Neuronal stem cell (in vitro differentiated cells): ENCODE measurements at places on chromosomes 7 and 10.

- no peaks in the 10 kb centered on the region for H3K27me3 ChIP-seq
- H3K4me3 ChIP-seq: no peak overlapping the region
- H3K27ac ChIP-seq: no peak overlapping the region
These were observed 165.7 kb downstream of the NPSR1 start for GRCh38 chr7:34823650-34824258.

DNA sequence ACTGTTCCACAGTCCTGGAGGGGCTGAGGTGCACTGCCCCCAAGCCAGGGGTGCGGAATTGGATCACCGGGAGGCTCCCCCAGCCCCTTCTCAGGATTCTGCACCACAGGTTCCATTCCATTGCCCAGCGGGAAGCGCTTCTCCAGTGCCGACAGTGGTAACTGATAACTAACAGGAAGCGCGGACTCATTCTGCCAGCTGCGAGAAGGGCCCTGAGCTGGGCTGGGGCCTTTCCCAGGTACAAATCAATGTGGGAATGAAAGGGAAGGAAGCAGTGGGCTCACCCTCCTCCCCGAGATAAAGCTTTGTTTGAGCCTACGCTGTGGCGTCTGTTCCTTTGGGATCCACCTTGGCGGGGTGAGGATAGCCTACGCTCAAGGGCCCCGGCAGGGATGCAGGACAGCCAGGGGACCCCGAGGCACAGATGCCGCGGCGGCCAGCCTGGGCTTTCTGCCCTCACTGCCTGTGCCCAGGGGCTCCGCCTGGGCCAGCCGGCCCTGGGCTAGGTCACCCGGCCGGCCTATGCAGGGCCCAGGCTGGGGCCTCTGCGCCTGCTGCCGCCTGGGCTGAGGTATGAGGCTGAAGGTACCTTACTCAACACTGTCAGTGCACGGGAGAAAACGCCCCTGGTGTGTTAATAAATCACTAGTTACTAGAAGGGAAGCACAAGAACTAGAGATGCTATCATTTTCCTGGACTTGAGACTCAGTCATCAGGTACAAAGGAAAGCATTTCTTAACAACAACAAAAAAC is 39.4 kb downstream of the EN2 start:
- no peaks in the 10 kb centered on the region for H3K27me3 ChIP-seq
- no peak overlapping the region for H3K27ac ChIP-seq
- H3K36me3 ChIP-seq: peaks cover 80% of the 10 kb centered on the region
- no peak for DNase-seq

- H3K4me1 ChIP-seq: no peaks in the 10 kb centered on the region
- no peak overlapping the region for H3K27ac ChIP-seq
- H3K36me3 ChIP-seq: no peaks in the 10 kb centered on the region
These were observed 1.7 kb downstream of the TES start for GRCh38 chr7:116211913-116212596.

GRCh38 chr10:133009218-133009950 is 67.0 kb upstream of the CFAP46 start:
- H3K27ac ChIP-seq: no peak overlapping the region
- H3K4me3 ChIP-seq: no peak overlapping the region
- H3K36me3 ChIP-seq: no peaks in the 10 kb centered on the region
- no peak for DNase-seq

GRCh38 chr10:118423800-118424442 is 81.8 kb upstream of the FAM204A start:
- H3K27me3 ChIP-seq: no peaks in the 10 kb centered on the region
- no peak overlapping the region for H3K4me3 ChIP-seq
- H3K4me1 ChIP-seq: no peaks in the 10 kb centered on the region
- peak; percentile 84 for DNase-seq
- H3K27ac ChIP-seq: no peak overlapping the region

- no peaks in the 10 kb centered on the region for H3K27me3 ChIP-seq
- DNase-seq: no peak
- H3K36me3 ChIP-seq: no peaks in the 10 kb centered on the region
These were observed 170.5 kb downstream of the SEPTIN7 start for GRCh38 chr7:35971133-35971891.

DNA sequence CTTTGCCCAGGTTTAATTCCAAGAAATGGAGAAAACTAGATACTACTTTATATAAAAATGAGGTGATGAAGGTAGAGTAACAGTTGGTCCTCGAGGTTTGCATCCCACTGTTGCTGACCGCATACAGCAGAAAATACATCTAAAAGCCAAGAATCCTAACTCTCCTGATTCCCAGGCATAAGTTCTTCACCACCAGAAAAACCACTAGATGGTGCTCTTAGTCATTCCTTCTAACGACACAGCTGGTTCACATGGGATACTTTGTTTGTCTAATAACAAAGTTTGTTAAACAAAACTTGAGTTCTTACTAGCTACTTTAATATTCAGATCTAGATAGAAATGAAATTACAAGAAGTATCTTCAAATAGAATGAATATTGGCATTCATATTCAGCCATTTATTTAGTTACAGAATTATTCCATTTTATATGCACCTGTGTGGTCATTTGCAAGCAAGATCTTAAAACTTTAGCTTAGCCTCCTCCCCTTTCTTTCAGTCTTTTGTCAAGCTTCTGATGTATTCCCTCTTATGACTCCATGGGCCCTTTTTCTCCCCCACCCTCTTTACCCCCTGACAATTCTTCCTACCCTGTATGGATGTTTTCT is 54.1 kb upstream of the CYP26C1 start:
- no peak overlapping the region for H3K4me3 ChIP-seq
- H3K4me1 ChIP-seq: no peaks in the 10 kb centered on the region

DNA sequence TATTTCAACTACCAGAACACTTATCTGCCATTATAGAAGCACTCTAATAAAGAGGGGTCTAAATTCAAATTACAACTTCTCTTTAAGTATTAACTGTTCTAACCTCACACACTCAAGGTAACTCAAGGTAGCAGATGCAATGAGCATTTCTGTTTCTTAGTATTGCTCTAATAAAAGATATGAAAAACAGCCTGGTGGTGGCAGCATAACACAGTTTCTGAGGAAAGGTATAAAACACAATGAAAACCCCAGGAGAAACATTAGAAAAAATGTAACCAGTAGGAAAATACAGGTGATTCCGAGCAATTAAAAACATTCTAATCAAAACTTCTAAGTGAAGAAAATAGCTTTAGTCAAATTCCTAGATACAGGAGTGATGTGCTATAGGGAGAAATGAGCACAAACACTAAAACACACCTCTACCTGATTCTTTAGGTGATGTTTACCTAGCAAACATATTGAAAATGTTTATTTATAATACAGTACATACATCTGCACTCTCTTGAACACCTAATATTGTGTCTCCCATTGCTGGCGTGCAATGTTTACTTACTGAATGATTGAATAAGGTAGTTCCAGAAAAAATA is 3.5 kb downstream of the MKRN1 start:
- peaks cover 11% of the 10 kb centered on the region for H3K36me3 ChIP-seq
- DNase-seq: no peak
- H3K27ac ChIP-seq: no peak overlapping the region
- no peak overlapping the region for H3K4me3 ChIP-seq
- H3K4me1 ChIP-seq: peaks cover 2% of the 10 kb centered on the region

DNA sequence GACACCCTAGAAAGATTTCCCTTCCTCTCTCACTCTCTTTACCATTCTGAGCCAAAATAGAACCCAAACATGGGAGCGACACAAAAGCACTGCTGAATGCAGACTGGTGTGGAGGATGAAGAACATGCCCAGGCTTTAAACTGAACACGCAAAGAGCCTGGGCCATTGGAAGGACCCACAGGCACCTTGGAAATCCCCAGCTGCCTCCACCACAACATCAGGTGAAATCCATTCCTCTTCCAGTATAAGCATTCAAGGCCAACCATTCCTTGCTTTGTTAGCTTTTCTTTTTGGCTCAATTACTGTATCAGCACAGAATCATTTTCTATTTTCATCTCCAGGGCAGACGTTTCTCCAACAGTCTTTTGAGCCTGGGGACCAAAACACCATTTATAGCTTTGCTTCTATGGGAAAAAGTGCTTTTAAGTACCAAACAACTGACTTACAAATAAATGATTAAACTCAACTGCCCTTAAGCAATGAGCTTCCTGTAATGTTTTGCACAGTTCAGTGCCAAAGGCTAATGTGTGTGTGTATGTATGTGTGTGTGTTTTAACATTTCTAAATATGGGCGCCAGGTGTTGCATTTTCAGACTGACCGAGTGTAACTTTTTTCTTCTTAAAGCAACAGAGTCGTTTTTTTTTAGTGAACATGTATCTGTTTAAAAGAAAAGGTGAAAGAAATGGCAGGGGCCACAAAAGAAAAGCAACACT is 16.2 kb upstream of the BLNK start:
- H3K27me3 ChIP-seq: no peaks in the 10 kb centered on the region
- no peaks in the 10 kb centered on the region for H3K4me1 ChIP-seq
- H3K27ac ChIP-seq: no peak overlapping the region
- DNase-seq: no peak
- no peak overlapping the region for H3K4me3 ChIP-seq
